Activated gamma-delta T cell treated with Interleukin-2 at 50 U/mL for 16 hours (primary cell): ENCODE measurements at places on chromosomes 4 and X.

- no peak for DNase-seq
These were observed 77.1 kb downstream of the RBM46 start for GRCh38 chr4:154858166-154858565.

DNA sequence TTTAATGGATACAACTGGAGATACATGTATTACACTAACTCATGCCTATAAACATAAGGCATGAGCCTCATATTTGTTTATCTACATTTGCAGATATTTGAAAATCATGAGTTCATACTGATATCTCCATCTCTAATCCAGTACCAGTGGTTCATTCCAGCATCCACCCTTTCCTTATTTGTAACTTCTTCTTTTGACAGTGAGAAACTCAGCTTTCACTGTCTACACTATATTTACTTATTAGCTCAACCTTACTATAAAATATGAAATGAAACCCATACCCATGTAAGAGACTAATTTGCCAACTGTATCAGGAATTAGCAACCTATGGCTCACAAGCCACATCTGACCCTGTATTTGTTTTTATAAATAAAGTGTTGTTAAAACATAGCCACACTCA is 161.9 kb upstream of the GPRIN3 start:
- no peak for DNase-seq

GRCh38 chr4:114200026-114200425 is 220.6 kb upstream of the ARSJ start:
- no peak for DNase-seq

DNA sequence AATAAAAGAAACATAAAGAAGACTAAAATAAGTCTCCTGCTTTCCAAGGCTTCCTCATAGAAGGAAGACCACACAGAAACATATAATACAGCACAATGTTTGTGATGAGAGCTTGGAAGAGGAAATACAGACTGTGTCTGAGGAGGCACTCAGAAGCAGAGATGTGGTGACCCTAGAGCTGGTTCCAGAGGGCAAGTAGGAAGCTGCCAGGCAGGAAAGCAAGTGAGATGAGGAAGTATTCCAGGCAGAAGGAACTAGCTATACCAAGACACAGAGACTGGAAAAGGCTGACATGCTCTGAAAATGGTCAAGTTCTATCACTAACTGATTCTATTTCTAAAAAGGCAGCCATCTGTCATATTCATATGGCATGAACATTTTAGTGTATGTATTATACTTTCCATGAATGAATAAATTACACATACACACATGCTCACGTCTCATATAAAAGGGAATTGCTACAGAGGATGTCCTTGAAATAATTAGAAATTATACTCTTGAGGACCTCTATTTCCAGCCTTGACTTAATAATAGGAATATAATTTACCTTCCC is 16.6 kb upstream of the HSFX2 start:
- DNase-seq: no peak

- DNase-seq: no peak
These were observed 23.2 kb downstream of the DIAPH2 start for GRCh38 chrX:96707804-96708203.

- no peak for DNase-seq
These were observed 126.2 kb downstream of the KLHL13 start for GRCh38 chrX:117990438-117990837.

- no peak for DNase-seq
These were observed 4.4 kb upstream of the INPP4B start for GRCh38 chr4:142850478-142850877.

DNA sequence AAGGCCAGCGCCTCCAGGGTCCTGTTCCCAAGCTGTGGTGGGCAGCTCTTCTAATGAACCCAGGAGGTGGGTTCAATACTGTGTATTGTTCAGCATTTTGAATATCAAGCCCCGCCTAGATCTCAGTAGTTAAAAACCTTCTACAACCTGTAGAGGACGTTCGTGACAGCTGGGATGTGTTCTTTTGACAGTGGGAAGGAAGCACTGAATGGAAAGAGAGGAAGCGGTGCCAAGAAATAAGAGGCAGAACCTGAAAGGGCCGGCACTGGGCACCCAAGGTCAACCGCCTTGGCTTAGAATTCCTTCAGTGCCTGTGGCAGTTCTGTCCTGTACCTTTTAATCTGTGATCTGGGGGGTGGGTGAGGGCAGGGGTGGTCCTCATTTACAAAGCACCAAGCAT is 73.1 kb downstream of the CC2D2A start:
- DNase-seq: no peak

DNA sequence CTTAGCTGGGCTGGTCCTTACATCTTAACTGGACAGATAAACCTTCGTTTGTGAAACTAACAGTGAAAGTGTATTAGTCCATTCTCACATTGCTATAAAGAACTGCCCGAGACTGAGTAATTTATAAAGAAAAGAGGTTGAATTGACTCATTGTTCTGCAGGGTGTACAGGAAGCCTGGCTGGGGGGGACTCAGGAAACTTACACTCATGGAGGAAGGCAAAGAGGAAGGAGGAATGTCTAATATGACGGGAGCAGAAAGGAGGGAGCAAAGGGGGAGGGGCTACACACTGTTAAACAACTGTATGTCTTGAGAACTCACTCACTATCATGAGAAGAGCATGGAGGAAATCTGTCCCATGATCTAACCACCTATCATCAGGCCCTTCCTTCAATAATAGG is 1566.5 kb upstream of the PCDH7 start:
- no peak for DNase-seq

- no peak for DNase-seq
These were observed 3.8 kb downstream of the UGT2A1 start for GRCh38 chr4:69649207-69649606.

DNA sequence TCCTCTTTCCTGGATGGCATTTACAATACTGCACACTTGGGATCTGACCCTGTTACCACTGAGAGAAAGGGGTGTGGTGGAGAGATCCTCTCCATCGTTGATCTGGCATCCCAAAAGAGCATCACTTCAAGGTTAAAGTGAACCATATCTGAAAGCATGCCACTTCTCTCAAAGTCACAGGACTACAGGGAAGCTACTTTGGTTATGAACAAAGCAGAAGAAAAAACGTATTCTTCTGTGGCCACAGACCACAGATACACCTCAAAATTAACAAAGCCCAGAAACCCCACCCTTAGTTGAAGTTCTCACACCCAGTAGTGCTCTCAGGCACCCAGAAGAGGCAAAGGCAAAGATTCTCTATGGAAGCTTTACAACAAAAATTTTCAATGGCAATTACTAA is 108.3 kb downstream of the JADE1 start:
- DNase-seq: no peak

DNA sequence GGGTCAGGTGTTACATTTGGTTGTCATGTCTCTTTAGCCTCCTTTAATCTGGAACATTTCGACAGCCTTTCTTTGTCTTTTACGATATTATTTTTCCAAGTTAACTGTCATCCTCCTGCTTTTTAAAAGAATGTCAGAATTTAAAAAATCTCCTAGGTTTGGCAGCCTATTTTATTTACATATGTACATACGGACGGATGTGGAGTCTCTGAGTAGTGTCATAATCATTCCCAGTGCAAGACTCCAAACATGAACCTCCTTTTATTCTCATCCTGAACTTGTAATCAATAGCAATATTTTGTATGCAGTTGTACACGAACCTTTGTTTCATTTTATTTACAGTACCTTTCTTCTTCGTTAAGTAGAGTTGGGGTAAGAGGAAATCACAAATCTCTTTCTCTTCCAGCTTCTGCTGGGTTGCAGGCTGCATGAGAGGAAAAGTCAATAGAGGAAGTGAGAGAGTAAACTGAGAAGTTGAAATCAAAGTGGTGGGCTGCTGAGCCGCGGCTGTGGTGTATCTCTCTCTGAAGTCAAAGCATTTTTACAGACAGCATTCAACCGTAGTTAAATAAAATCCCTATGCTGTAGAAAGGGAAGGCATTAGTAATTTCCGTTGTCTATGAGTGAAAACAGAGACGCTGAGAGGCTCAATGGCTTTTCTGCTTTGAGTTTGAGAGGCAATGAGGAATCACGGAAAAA is 53.9 kb upstream of the RPS6KA3 start:
- peak; percentile 10 for DNase-seq

DNA sequence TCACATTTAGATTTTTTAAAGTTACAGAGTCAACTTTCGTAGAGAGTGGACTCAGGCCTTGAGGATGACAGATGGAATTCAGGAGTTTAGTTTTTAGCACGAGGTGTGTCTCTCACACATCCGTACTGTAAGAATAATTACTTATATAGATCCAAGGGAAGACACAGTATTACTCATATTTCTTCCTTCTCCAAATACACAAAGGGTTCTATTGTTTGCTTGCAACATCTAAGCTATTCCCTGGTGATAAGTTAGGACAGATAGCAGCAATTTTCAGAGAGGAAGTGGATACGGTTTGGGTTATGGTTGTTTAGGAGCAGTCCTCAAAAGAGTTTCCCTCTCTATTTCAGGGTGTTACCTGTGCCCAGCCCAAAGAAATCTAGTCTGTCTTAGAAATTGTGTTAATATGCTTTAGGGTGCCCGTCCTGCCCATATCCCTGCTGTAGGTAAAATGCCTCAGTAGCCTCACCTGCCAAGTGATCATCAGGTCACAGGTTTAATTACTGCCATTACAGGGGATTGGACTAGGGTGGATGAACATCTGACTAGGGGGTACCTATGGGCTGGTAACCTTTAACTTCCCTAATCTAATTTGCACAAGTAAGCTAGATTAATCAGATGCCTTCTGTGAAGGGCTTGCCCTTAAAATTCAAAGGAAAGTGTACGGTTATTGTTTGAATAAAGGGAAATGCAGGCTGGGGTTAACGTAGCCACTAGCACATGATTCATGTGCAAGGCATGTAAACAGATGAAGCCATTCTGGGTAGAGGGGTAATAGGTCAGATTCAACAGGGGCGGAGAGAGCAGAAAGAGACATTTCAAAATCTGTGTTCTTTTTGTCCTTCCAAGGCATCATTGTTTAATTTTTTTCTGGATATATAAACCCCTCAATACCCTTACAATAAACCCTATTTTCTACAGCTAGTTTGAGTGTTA is 8.7 kb upstream of the PPP3CA start:
- no peak for DNase-seq

DNA sequence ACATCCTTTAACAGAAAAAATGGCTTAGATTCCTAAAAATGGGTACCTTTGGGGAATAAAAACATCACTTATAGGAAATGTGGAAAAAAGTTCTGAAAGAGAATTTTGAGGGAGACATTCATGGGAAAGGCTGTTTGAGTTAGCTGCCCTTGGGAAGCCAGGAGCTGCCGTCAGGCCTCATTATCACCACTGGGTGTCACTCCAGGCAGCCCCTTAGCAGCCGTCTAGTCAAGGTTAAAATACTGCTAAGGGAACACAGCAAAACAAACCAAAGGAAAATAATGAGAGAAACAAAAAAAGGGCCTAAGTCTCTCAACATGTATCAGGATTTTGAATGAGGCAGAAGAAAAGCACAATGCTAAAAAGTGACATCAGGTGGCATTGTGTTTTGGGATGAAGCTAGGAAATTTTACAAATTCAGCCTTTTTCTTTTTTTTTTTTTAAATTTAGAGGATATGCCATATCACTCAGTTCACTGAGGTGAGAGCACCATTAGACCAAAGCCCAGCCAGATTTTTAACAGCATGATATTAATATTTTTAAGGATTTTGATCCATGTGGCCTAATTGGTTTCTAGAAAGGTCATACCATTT is 235.3 kb downstream of the GPAT3 start:
- DNase-seq: no peak

DNA sequence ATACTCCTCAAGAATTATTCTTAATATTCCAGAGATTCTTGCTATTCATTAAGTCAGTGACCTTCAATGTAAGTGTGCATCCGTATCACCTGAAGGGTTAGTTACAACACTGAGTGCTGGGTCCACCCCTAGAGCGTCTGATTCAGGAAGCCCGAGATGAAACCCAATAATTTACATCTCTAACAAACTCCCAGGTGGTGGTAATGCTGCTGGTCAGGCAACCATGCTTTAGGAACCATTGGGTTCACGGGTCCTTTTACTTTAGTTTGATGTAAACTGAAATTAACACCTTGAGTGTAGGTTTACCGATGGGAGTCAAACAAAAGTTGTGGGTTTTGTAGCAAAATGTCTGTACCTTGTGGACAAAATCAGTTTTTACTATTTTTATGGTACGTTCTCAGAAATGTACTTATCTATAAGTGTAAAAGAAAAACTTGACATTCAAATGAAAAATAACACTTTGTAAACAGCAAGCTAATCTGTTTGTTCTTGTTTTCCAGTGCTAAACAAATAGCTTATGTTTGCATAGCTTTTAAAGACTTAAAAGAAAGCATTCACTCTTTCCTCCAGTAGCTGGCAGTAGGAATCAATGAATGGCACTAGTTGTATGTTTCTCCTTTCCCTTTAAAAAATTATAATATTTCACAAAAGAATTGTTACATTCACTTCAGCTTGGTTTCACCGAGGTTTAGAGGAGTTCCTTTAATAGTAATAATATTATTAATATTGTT is 32.7 kb downstream of the ACE2 start:
- DNase-seq: no peak

GRCh38 chrX:10533696-10534365 is 86.6 kb downstream of the MID1 start:
- DNase-seq: no peak

- no peak for DNase-seq
These were observed 11.6 kb upstream of the SASH3 start for GRCh38 chrX:129768186-129768585.
